Amniotic stem cell (primary cell): ENCODE measurements at places on chromosomes 13 and 19.

DNA sequence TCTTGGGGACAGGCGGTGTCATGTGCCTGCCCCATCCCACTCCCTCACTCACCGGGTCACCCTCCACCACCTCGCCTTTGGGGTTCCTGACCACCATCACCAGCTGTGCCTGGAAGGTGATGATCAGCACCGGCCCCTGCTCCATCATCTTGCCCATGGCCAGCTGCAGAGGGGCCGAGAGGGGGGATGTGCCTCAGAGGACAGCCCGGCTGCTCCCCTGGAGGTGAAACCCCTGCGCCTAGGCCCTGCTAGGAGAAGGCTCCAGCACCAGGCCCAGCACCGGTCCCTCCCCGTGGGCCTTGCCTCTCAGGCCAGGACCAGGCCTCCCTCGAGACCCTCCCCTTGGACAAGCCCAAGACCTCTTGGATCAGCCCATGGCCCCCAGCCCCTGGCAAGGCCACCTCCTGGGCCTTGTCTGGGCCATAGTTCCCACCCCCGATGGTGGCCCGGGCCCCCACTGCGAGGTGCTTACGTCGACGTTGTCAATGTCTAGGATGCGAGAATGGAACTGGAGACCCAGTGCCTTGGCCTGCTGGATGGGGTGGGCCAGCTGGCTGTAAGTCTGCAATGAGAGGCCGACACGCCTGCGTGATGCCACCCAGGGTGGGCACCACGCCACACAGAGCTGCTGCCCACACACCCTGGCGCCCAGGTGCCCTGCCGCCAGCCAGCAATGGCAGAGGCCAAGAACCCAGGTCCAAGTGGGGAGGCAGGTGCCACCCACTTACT lies 1.8 kb upstream of the CTXN1 start:
- no peak for DNase-seq

- DNase-seq = no peak
Measured at GRCh38 chr13:59451236-59451635, 712.5 kb downstream of the DIAPH3 start.

- DNase-seq = no peak
Measured at GRCh38 chr13:102326381-102327118, 75.3 kb downstream of the FGF14 start.

DNA sequence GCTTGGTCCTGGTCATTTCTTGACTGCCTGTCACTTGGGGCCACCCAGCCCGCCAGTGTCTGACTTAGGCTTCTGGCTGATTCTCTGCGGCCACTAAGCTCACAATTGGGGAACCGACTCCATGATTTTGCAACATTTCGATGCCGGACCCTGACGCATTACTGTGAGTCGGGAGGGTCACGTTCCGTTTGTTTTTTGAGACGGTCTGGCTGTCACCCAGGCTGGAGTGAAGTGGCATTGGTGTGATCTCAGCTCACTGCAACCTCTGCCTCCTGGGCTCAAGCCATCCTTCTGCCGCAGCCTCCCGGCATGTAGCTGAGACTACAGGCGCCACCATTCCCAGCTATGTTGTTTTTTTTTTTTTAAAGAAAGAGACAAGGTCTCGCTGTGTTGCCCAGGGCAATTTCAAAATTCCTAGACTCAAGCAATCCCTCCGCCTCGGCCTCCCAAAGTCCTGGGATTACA lies 3.2 kb upstream of the ADAT3 start:
- DNase-seq = no peak

DNA sequence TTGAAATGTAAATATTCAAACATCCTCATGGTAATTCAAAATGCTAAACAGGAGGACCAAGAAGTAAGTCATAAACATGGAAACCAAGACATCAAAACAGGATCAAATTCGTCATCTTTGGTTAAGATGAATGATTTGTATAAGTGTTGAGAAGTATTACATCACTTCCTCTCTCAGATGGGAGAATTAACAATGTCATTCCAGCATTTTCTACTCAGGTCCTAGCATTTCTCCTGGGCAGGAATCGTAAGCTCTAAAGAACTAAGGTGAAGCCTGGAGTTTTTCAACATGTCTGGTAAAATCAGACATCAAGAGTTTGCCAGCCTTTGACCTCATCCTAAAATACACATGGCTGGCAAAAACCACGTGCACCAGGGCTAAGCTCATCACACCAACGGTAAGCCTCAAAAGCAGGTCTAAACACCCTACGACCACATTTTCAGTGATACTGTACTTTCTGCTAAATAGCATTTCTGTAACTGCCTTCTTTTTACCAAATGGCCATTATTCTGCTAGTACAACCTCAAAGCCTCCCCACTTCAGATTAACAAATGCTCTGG lies 24.8 kb downstream of the RANBP3 start:
- no peak for DNase-seq

DNA sequence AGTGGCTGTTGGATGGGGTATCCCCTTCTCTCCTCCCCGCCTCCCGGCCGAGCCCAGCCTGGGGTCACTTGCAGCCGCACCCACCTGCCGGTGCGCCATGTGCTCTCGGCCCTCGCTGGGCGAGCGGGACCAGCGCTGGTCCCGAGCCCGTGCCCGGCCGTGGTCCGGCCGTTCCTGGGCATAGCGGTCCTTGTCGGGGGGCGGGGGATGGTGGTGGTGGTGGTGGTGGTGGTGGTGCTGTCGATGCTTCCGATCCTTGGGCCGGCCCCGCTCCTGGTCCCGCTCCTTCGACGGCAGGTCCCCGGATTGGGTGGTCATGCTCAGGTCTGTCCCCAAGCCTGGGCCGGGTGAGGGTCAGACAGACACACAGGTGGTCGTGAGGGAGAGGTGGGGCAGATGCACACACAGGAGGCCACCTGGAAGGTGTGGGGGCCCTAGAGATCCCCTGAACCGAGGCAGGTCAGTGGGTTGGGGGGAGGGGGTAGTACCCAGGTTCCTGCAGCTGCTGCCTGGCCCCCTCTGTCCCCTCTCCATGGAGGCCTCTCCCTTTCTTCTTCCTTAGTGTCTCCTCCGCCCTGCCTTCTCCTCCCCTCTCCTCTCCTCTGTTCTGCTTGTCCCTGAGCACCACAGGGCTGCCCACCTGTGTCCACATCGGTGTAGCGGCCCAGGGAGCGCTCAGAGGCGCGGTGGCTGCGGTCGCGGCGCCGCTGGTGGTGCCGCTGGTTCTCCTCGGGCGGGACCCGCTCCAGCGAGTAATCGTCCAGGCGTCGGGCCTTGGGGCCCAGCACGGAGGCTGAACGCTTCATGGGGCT lies 58.7 kb downstream of the IER2 start:
- no peak for DNase-seq

GRCh38 chr13:75430436-75431209 lies 51.3 kb downstream of the TBC1D4 start:
- no peak for DNase-seq

- DNase-seq = no peak
Measured at GRCh38 chr13:112729408-112729807, 39.6 kb downstream of the ATP11A start.

DNA sequence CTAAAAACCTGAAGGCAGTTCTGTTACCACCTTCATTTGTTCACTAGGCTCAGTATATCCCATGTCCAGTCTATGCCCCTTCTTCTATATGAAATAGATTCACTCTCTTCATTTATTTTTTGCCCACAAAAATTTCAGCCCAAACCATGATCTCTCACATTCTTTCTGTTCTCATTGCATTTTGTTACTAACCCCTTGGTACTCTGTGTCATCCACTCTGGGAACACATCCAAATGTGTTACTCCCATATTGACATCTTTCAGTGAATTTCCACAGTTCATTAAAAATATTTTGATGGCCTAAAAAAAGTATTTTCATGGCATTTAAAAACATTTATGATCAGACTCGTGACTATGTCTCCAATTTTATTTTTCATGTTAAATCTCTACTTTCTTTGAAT lies 378.9 kb downstream of the SLITRK1 start:
- DNase-seq = peak; percentile 2

DNA sequence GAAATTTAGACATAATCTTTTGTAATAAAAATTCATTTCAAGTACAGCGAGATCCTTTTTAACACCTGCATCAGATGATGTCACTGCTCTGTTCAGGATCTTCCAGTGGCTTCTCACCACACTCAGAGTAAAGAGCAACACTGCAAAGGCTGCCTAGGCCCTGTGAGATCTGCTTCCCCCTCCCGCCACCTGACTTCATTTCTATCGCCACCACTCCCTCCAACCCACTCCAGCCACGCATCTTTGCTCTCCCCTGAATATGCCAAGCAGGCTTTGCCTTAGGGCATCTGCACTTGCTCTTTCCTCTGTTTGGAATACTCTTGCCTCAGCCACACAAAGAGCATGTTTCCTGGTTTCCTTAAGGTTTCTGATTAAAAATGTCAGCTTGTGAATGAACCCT lies 58.3 kb downstream of the MBNL2 start:
- DNase-seq = no peak

GRCh38 chr13:73832128-73832588 lies 302.0 kb downstream of the KLF12 start:
- no peak for DNase-seq

GRCh38 chr19:3950871-3951861 lies 18.3 kb downstream of the NMRK2 start:
- DNase-seq = no peak

GRCh38 chr19:47549261-47549862 lies 23.6 kb downstream of the ZNF541 start:
- DNase-seq = no peak

GRCh38 chr13:30906411-30907051 lies 460 bp downstream of the MEDAG start:
- DNase-seq = no peak

DNA sequence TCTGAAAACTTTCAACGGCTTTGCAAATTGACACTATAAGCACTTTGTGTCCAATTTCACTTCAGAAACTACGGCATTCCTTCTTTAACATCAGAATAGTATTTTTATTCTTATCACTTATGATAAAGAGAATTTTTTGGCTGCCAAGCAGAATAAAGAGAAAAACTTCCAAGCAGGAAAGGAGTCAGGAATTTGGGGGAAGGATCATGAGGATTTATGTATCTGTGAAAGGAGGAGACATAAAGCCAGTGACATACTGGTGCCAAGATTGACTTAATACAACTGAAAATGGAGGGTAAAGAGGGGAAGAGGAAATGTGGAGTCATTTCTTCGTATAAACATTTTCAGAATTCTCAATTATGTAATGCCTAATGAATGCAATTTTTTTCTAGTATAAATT lies 94.7 kb downstream of the RBM26 start:
- no peak for DNase-seq

GRCh38 chr13:46171217-46171616 lies 10.8 kb downstream of the LCP1 start:
- DNase-seq = no peak

DNA sequence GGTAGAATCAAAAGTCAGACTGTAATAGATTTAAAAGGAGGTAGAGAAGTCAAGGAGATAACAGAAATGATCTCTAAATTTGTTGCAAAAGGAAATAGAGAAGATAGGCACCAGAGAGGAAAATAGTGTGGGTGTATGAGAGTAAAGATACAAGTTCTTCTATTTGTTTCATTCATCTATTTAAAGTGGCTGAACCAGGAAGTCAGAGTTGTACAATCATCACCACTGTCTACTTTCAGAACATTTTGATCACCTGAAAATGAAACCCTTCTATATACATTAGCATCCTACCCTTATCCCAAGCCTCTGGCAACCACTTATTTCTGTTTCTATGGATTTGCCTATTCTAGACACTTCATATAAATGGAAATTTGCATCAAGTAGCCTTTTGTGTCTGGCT lies 36.7 kb downstream of the INTS6 start:
- DNase-seq = no peak

- no peak for DNase-seq
Measured at GRCh38 chr19:7099597-7099921, 30.1 kb downstream of the ZNF557 start.

DNA sequence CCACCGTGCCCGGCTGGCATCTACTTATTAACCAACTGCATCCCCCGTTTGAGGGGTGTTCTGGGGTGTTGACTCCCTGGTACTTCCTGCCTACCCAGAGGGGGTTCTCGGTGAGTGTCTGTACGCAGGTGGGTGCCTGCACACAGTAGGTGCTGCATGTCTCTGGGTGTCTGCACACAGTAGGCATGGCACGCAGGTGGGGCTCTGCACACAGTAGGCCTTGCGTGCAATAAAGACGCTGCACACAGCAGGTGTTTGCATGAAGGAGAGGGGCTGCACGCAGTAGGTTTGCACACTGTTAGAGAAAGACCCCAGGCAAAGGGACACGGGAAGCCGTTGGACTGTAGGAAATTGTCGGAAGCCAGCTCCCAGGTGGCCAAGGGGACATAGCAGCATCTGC lies 11.2 kb downstream of the GADD45B start:
- DNase-seq = no peak

DNA sequence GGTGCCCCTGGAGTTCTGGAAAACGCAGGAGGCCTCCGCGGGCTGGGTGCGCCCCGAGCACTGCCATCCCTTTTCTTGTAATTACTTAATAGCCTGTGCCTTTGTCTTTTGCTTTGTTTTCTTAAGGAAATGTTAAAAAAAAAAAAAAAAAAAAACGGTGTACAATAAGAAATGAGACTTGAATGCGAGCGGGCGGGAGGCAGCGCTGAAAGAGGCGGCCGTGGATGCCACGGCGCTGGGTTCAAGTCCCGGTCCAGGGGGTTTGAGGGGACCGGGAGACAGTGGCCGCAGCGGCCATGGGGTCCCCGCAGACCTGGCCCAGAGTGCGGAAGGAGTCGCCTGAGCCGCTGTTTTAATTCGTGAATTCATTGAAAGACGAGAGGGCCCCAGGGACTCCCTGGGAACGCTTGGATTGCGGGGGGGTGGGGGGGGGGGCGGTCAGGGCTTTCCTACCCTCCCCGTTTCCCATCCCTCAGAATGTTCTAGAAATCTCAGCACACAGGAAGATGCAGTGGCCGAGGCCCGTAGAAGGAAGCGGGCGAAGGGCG lies 349.2 kb upstream of the ARGLU1 start:
- no peak for DNase-seq

- no peak for DNase-seq
Measured at GRCh38 chr13:65808061-65808460, 1422.1 kb downstream of the PCDH9 start.

DNA sequence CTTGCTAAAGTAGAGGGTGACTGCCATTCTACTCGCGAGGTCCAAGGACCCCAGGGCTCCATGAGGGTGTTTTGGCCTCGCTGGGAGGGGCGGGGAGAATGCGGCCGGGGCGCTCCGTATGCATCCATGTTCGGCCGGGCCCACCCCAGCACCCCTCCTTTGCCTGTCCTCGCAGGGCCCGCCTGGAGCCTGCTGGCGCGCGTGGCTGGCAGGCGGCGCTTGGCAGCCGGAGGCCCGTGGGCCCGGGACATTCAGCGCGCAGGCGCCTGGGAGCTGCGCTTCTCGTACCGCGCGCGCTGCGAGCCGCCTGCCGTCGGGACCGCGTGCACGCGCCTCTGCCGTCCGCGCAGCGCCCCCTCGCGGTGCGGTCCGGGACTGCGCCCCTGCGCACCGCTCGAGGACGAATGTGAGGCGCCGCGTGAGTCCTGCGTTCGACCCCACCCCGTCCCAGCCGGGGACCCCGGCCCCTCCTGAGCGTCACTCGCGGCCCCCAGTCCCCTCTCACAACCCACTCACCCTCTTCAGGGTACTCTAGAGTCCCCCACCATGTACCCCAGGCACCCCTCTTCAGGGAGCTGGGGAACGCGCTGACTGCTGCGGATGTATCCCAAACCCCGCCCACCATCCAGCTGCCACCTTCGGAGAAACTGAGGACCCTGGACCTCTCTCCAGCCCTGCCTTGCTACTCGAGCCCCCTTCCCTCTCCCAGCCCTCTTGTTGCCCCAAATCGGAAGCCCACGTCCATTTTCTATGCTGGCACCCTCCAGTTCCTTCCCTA lies 4.1 kb downstream of the DLL3 start:
- no peak for DNase-seq

- no peak for DNase-seq
Measured at GRCh38 chr13:27635266-27635665, 13.6 kb downstream of the POLR1D start.

GRCh38 chr19:55602104-55603001 lies 2.3 kb downstream of the ZNF524 start:
- no peak for DNase-seq

GRCh38 chr13:113597391-113598080 lies 13.0 kb downstream of the TFDP1 start:
- no peak for DNase-seq
